ENCODE measurements at places on chromosomes 2 and 18. TPM values are rescaled to one million over a fixed set of nuclear protein-coding genes. Genes with fewer than 3 reads are reported as not detected.

DNA sequence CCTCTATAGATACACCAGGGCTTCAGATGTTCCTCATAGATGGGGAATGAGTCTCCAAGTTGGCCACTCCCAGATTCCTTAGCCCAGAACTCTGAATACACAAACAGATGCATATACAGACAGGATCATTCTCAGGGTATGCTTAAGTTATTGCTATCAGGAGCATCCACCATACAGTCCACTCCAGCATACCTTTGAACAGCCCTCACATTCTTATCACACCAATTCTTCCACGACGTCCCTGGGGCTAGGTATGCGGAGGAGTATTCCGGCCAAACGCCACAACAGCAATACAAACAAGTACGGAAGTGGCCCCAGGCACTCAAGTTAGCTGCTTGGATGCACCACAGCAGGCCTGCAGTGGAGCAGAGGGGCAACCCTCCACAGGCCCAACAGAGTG, 312.5 kb upstream of the CHAC2 start:
- DNase-seq, result no peak

GRCh38 chr2:164739966-164740365, 101.7 kb downstream of the COBLL1 start:
- no peak for DNase-seq

- DNase-seq, result no peak
Observed at GRCh38 chr2:8087480-8087840, 594.4 kb upstream of the ID2 start.

CFAP65 gene
- total RNA-seq, result not detected

ACVR1C gene
- total RNA-seq, result 8.5 TPM

All from T-helper 17 cell (primary cell).